Fibroblast of skin of back (primary cell): ENCODE measurements at places on chromosomes 16 and 17.

GRCh38 chr16:52805559-52806168, 247.0 kb downstream of the CHD9NB start:
- no peak for DNase-seq

DNA sequence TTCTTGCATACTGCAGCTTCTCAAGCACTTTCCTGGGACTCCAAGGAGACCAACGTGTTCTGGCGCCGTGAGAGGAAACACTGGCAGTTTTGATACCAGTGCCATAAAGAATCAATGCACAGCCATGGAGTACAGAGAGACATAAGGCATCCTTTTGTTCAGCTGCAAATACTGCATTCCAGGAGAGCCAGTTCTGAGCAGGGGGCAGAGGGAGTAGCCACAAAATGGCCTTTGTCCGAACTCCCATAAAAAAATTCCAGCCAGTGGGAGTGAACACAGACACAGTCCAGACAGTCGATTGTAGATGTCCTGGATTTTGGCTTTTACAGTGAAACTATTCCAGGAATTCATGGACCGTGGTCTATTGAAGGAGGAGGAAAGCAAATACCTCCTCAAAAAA, 36.2 kb upstream of the TEKT3 start:
- DNase-seq, result peak; percentile 68

GRCh38 chr16:10931977-10932632, 10.2 kb downstream of the DEXI start:
- DNase-seq, result no peak

GRCh38 chr17:36657390-36657762, 56.0 kb downstream of the MRM1 start:
- DNase-seq, result no peak

GRCh38 chr17:27453471-27453870, 2.8 kb upstream of the KSR1 start:
- DNase-seq, result no peak

DNA sequence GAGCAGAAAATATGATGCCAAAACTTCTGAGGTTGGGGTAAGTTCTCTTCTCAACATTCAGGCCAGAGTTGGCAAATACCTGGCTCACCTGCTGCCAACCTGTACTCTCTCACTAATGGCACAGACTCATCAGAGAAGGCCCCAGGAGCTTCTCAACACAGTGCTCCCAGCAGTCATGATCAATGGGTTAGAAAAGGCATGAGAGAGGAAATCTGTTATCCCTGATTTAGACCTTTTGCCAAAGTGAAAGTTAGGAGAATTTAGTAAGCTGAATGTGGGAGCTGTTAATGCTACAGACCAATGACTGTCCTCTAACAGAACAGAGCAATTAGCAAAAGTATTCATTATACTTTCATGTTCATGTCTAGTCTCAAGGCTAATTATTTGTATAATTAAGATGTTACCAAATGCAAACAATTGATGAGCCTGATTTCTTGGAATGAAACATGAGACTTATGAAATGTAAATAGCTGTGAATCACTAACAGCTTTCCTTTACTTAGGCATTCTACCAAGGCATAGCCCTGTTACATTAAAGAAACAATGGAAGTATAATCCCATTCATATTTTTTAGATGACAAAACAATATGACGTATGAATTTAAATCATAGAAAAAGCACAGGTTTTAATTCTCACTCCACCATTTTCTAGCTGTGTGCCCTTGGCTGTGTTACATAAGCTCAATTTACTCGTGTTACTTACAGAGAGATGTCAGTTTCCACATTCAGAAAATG, 68.7 kb upstream of the MARCHF10 start:
- DNase-seq, result peak; percentile 76

DNA sequence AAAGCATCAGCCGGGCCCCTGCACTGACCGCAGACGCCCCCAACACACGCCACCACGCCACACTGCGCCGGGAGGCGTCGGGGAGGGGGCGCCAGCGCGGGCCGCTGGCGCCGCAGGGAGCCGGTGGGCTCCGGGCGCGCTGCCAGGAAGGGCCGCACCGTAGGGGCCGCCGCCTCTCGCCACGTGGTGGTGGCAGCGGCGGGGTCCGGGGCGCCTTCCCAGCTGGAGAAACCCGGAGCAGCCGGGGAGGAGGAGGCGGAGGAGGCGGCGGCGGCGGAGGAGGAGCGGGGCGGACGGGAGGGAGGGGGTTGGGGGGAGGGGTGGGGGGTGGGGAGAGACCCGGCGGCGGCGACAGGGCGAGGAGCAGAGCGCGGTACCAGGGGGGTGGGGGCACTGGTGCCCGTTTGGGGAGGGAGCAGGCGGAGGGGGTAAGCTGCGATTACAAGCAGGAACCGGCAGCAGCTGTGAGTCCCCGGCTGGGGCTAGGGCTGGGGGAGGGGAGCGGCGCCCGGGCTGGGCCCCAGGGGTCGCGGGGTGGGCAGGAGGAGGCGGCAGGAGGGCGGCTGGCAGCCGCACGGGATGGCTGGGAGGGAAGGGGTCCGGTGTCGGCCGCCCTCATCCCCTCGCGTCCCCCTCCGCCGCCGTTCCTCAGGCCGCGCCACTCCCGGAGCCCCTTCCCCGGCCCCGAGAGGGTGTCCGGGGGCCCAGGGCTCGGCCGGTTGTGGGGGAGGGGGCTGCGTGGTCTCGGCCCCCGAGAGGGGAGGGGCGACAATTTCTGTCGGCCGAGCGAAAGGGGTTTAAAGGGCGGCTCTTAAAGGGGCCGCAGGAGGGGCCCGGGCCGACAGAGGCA, at the start of gene TBKBP1:
TBKBP1 (plus strand) TSS at position 431 of the 850 bp plus-strand sequence. CDS start 1,952 bp downstream, outside the sequence.
- peak; percentile 66 for DNase-seq

GRCh38 chr17:78929908-78930775, 5.0 kb upstream of the TIMP2 start:
- DNase-seq, result no peak

DNA sequence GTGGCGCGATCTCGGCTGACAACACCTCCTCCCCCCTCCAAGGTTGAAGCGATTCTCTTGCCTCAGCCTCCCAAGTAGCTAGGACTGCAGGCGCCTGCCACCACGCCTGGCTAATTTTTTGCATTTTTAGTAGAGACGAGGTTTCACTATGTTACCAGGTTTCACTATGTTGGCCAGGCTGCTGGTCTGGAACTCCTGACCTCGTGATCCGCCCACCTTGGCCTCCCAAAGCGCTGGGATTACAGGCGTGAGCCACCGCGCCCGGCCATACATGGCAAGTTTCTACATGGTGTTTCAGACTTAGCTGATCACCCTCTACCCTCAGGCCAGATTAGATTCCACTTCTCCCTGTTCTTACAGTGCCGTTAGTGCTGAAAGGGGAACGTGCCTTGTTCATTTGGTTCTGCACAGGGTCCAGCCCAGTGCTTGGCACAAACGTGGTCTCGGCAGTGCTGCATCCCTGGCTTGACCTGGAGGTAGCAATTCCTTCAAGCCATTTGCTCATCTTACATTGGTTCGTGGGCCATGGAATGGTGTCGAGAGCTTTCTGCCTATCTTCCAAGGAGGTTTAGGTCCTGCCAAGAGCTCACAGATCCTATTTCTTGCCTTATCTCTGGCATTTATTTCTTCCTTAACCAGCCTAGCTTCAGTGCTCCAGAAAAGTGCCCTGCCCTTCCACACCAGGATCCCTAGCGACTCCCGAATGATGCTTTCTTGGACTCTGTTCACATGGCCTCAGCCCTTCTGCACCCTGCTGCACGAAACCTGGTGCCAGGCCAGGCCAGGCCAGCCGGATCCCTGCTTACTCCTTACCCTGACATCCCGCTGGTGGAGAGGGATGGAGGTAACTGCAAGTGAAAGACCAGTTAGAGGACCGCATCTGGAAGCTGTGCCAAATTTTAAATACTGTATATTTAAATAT, 14.8 kb upstream of the AURKB start:
- no peak for DNase-seq

DNA sequence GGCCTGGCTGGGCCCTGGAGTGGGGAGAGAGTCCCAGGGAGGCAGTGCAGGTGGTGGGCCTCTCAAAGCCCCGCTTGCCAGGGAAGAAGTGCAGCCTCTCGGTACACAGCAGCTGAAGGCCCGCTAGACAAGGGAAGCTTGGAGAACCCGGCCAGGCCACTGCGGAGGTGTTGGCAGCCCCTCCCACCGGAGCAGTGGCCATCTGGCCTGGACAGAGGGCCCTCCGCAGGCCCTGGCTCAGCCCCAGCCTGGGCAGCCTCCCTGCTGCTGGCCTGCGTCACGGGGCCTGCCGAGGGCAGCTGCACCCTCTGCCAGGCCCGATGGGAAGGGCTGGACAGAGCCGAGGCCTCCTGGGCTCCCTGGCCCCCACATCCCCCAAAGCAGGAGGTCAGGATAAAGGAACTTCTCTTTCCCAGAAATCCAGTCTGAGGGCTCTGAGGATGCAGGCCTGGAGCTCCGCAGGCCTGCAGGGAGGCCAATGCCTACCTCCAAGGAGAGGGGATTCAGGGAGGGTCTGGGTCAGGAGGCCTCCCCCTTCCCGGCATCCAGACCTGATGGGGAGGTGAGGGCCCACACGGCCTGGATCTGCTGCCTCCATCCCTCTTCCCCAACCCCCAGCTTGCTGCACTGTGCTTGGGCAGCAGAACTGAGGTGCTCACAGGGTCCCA, 4.3 kb downstream of the SPPL2C start:
- no peak for DNase-seq

DNA sequence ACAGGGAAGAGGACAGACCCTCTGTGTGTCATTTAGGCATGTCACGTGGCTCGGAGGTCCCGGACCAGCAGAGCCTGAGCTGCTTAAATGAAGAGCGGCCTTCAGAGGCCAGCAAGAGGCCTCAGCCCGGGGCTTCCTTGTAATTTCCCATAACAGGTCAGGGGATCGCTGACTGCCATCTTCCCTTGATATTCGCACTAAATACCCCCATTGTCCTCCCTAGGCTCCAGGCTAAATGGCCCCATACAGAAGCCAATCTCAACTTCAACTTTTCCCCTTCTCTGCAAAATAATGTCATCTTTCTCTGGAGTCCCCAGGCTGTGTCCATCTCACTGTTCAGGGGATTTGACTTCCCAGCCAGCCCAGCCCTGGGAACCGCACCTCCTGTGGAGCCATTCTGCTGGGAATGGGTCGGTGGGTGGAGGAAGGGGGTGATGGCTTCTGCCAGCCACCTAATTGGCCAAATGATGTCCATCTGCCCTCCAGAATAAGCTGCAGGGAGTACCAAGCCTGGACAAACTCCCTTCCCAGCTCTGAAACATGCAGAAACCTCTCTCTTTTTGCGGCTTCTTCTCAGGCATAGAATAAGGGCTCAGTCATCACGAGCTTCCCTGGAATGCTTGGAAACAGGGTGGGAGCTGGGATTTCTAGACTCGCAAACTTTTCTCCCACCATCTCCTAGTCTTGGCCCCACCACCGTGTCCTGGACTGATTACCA, 129.9 kb downstream of the SDK2 start:
- DNase-seq, result no peak

- DNase-seq, result no peak
These were observed 55.7 kb upstream of the CNEP1R1 start for GRCh38 chr16:49969091-49970030.

DNA sequence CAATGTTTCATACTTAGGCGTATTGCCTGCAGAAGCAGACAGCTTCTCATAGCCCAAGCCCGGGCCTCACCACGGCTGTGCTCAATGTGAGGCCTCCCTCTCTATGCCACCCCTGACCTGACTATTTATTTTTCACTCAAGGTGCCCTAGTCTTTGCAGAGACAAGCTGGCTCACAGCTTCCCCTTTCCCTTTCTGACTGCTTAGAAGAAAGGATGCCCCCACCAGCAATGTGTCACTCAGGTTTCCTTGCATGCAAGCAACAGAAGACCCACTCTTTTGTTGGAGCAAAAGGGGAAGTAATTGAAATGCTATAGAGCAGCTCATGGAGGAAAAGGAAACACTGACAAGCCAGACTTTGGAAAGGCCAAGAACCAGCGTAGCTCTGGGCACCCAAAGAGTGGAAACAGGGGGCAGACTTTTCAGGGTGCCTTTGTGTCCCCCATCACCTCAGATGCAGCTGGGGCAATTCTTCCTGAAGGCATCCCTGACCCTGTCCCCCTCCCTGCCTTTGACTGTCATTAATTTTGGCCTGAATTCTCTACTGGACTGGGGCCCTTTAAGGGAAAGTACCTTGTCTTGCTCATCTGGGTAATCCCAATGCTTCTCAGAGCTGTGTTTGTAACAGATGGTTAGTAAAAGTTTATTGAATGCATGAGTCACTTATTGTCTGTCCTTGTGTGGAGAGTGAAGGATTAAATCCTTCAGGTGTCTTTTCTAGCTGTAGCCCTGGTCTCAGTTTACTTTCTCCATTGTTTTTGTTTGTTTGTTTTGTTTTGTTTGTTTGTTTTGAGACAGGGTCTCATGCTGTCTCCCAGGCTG, 17.8 kb downstream of the RGS9 start:
- peak; percentile 27 for DNase-seq

GRCh38 chr17:79995696-79996095, 40.0 kb downstream of the TBC1D16 start:
- DNase-seq, result no peak

- DNase-seq, result peak; percentile 11
These were observed 296.6 kb upstream of the CDH11 start for GRCh38 chr16:65418435-65418834.

- no peak for DNase-seq
These were observed 5.9 kb downstream of the SLC5A11 start for GRCh38 chr16:24851700-24852099.

- DNase-seq, result peak; percentile 95
These were observed 14.7 kb downstream of the LRRC75A start for GRCh38 chr17:16477255-16477654.

GRCh38 chr17:42133461-42134041, 10.9 kb downstream of the HSPB9 start:
- DNase-seq, result no peak

- no peak for DNase-seq
These were observed at the start of gene CCL18 for GRCh38 chr17:36063786-36064541. CCL18 (plus strand) TSS chr17:36064272; CDS start chr17:36064343, 71 bp downstream.

GRCh38 chr16:74372953-74373846, 2.9 kb upstream of the NPIPB15 start:
- DNase-seq, result no peak

- no peak for DNase-seq
These were observed 234.2 kb downstream of the TOX3 start for GRCh38 chr16:52312716-52313115.

DNA sequence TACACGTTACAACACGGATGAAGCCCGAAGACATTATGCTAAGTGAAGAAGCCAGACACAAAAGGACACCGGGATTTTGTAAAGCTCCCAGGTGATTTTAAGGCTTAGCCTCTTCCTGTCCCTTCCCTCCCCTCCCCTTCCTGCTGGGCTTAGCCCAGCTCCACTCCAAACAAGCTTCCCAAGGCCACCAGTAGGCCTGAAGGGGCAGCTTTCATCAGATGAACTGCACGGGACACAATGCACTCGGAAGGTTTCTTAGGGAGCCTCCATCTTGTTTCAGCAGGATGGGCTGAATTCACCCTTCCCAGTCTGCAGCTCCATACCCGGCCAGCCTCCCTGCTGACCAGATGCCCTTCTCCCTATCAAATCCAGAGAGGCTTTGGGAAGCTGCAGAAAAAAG, 10.4 kb downstream of the MEFV start:
- no peak for DNase-seq
